ENCODE measurements at places on chromosomes 12 and 14. TPM values are rescaled to one million over a fixed set of nuclear protein-coding genes. Genes with fewer than 3 reads are reported as not detected.

DNA sequence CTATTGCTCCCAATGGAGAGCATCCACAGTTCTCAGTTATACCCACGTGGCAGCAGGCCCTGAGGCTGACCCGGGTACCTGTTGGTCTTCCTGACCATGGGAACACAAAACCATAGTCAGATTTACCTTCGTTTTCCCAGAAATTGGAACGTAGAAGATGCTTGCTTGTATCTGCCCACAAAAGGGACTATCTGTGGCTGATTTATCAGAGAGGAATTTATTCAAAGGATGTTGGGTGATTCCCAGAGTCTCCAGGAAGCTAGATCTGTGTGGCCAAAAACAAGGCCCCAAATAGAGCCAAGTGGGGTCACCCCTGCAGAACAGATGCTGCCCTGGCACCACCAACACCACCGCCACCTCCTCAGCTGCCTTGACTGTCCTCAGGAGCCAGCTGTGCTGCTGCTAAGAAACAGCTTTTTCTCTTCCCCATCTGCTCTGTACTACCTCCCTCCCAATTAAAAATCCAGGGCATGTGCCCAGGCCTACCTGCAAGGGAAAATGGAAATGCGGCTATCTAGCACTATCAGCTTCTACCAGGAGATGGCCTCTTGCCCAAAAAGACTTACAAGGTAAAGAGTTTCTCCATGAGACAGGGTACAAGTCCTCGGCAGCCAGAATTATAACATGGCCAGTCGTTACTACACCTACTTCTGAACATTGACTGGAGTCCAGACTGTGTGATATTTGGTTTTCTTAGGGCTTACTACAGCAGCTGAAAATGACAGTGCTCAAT is 128.6 kb upstream of the PLEKHG7 start:
- peak; percentile 57 for DNase-seq

Gene IL26
- total RNA-seq: not detected

DNA sequence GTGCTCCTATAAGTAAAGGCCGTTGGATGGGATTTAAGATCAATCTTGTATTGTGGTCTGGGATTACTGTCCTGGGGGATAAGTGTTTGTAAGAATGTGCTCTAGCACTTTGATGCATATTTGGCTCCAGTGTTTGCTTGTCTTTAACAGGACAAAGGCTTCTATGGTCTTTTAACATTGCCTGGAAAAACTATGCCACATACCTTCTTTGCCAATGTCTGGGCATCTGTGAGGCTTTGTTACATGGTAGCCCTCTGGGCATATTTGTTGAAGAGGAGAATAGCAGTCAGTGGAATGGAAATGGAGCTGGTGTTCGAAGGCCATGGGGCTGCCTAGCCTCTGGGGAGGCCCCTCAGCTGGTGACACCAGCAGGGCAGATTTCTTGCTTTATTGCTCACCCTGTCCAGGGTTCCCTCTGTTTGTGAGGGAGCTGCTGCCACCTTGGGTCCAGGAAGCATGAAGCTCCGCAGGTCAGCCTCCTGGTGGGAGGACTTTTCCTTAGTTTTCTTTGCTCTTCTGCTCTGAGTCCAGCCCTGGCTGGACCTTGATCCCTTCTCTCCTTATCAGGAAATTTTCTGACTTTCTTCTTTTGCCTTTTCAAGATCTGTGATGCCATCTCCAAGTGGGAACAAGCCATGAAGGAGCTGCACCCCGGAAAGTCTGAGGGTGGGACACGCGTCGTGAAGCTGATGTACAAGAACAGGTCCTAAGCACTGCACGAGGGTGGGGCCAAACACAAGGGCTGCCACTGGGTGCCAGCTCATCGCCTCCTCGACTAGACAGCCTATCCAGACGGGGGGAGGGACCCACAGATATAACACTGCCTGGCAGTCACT is 19.5 kb downstream of the PIGH start:
- DNase-seq: no peak

GRCh38 chr12:103020839-103021238 is 63.4 kb downstream of the ASCL1 start:
- no peak for DNase-seq

Gene CD4
- total RNA-seq: not detected

- no peak for DNase-seq
Measured at GRCh38 chr14:59600211-59600945, 23.8 kb upstream of the CCDC175 start.

Gene CFAP54
- 0.67 TPM for total RNA-seq

- DNase-seq: no peak
Measured at GRCh38 chr12:91099836-91100235, 11.5 kb downstream of the LUM start.

GRCh38 chr14:101084436-101084826 is 180.9 kb upstream of the RTL1 start:
- no peak for DNase-seq

- DNase-seq: no peak
Measured at GRCh38 chr12:58764100-58764953, 156.0 kb downstream of the LRIG3 start.

Gene TSPAN19
- not detected for total RNA-seq

GRCh38 chr12:53071591-53072551 is 7.3 kb downstream of the SPRYD3 start:
- DNase-seq: no peak

DNA sequence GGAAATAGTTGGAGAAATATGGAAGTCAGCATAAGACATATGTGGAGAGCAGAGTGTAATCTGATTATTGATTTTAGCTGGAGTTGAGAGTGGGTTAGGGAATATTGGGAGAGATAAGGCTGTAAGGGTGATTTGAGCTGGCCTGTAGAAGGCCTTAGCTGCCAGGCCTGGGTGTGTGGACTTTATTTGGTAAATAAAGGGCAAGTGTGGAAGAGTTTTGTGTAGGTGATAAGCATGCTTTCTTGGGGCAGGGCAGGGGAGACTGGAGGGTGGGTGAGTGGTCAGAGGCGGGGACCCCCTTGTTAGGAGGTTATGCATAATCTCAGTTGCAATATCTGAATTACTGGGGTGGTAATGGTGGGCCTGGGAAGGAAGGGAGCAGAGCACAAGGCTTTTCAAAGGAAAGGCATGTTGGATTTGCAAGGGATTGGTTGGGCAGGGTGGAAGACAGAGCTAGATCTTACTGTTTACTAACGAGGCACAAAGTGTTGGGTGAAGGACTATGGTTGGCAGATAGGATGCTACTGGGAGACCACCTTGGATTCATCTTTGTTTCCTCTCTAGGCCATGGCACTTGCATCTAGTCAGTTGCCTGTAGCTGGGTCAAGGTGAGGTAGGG is 5.5 kb downstream of the KHNYN start:
- DNase-seq: no peak

DNA sequence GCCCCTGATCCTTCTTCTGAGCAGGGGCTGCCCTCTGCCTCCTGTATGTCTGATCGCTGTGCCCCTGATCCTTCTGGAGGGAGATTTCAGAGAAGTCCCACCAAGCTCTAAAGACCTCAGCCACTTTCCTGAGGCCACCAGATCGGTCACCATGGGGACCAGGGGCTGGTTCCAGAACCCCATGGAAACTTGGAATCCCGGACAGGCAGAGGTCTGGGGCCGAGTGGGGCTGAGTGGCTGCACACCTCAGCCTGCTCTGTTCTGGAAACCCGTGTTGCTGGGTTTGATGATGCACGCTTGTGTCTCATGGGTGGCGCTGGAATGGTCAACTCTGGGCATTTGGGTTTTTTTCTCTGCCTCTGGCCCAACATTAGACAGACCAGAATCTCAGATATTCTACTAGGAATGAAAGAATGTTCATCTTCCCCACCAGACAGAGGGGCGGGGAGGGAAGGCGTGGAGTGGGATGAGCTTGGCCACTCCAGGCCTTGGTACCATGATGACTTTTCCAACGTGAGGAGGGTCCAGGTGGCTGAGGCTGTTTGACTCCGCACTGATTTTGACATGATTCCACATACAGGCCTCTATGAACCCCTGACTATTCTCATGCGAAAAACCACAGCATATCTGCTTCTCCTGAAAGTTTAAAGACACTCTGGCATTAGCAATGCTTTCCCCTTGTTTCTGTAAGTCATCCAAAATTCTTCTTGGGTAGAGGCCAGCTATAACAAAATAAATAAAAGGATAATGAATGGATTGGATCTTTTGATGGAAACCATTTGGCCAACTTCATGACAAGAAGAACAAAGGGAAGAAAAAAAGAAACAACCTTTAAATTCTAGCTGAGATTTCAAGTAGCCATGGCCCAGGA is 114.5 kb downstream of the ADGRD1 start:
- DNase-seq: no peak

Gene FOXM1
- total RNA-seq: 0.94 TPM

- no peak for DNase-seq
Measured at GRCh38 chr12:78101113-78101876, 270.6 kb downstream of the NAV3 start.

Measured in myocyte (in vitro differentiated cells).